ENCODE measurements at places on chromosomes 12 and 14. TPM values are rescaled to one million over a fixed set of nuclear protein-coding genes. Genes with fewer than 3 reads are reported as not detected.

GRCh38 chr12:109650808-109651207, 62.8 kb upstream of the FAM222A start:
- no peak for DNase-seq

GRCh38 chr12:77049767-77050353, 15.5 kb downstream of the E2F7 start:
- no peak for DNase-seq

GRCh38 chr14:58796242-58797009, 158.7 kb downstream of the DACT1 start:
- no peak for DNase-seq

- DNase-seq: no peak
These were observed 21.2 kb downstream of the CLECL1 start for GRCh38 chr12:9711664-9712063.

GRCh38 chr12:101928556-101928955, 51.2 kb downstream of the DRAM1 start:
- no peak for DNase-seq

GRCh38 chr12:124422570-124423523, 128.0 kb downstream of the RFLNA start:
- DNase-seq: no peak

DNA sequence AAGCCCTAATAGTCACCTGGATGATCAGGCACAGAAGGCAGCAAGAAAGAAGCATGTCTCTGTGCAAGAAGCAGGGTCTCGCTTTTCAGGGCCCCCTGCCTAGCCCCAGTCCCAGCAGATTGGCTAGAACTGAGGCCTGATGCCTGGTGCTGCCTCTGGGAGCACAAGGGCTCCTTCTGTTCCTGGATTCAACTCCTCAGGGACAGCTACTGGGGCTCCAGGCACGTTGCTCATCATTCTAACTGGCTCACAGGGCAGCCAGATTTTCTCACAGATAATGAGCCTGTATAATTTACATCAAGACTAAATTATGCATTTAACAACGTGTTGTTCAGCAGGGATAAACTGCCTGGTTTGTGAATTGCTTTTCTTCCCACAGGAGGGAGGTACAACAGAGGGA, 106.5 kb upstream of the PLXNC1 start:
- DNase-seq: no peak

- DNase-seq: no peak
These were observed 16.3 kb downstream of the SCARB1 start for GRCh38 chr12:124847113-124848074.

GRCh38 chr12:112425582-112426382, 7.0 kb downstream of the PTPN11 start:
- no peak for DNase-seq

DNA sequence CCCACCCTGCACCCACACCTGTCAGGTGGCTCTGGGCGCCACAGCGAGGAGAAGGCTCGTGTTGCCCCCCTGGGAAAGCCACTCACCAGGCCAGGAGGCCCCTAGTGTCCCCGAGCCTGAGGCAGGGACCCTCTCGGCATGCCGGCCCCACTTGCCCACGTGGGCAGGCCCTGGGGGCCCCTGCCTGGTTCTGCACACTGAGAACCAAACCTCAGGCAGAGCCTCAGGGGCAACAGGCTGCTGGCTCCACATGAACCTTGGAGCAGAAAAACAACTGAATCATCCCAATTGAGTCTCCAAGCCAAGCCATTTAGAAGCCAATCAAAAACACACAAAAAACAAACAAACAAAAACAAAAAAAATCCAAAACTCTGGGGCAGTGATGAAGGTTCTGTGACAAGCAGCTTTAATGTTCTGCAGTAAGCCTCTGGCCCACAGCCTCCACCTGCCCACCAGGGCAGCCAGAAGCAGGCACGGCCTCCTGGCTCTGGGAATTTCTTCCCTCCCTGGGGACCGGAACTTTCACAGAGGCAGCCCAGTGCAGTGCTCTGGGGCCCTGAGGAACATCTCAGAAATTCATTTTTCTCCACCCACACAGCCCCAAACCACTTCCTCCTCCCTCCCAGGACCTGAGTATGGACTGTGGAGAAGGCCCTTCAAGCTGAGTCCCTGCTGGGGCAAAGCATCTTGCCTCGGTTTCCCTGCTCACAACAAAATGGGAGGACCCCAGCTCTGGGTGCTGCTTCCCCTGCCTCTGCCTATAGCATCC, 90.2 kb downstream of the CHGA start:
- DNase-seq: no peak

GRCh38 chr12:5694759-5695409, 250.2 kb downstream of the ANO2 start:
- DNase-seq: no peak

DNA sequence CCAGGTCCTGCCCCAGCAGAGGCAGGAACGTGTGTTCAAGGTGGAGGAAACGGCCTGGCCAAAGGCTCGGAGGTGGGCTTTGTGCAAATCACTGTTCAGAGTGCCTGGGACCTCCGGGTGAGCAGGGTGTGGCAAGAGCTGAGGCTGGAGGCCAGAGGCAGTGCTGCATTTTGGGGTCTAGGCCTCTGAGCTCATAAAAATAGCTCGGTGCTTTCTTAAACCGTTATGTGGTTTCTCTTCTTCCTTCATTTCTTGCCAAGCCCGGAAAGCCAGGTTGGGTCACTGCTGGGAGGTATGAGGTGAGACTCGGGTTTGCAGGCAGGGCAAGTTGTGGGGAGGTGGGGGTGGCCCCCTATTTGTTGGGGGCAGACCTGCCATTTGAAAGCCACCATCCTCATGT, 178.8 kb upstream of the MYL2 start:
- DNase-seq: no peak

DNA sequence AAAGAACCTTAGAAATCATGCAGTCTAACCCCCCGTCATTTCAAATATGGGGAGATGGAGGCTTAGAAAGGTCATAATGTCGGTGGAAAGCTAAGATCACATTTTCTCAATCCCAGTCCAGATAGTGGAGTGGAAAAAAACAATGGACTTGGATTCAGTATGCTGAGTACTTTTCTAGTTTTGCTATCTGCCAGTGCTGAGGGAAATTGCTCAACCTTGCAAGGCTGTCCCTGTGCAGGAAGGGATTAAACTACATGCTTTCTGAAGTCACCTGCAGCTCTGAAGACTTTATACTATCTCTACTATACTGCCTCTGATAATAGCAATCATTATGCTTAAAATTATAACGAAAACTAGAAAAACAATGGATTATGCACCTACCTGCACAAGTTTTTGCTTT, 272.8 kb downstream of the LRIG3 start:
- no peak for DNase-seq

GRCh38 chr12:103880299-103881142, 39.5 kb upstream of the NT5DC3 start:
- DNase-seq: no peak

GRCh38 chr12:51883998-51884675, 3.8 kb upstream of the ANKRD33 start:
- no peak for DNase-seq

SLC2A13 gene
- 5.1 TPM for total RNA-seq

RNF212B gene
- not detected for total RNA-seq

CEBPE gene
- total RNA-seq: 0.82 TPM

MYF5 gene
- not detected for total RNA-seq

TMEM52B gene
- not detected for total RNA-seq

CMA1 gene
- total RNA-seq: not detected

NTN4 gene
- total RNA-seq: 0.55 TPM

GPRC5D gene
- not detected for total RNA-seq
